Glomerular endothelial cell (primary cell): ENCODE measurements at places on chromosomes 11 and 22. TPM values are rescaled to one million over a fixed set of nuclear protein-coding genes. Genes with fewer than 3 reads are reported as not detected.

Gene FXYD2
- total RNA-seq = 3.4 and 89.7 TPM in 2 replicates

Gene MYH9
- total RNA-seq = 1,563 and 2,110 TPM in 2 replicates

Gene OR4X1
- not detected in 2 replicates for total RNA-seq

Gene SLC35E4
- total RNA-seq = 23.0 and 36.5 TPM in 2 replicates

Gene CD3G
- not detected in 2 replicates for total RNA-seq

Gene NOX4
- 37.7 and 65.5 TPM in 2 replicates for total RNA-seq

Gene CTSW
- total RNA-seq = 0.35 TPM in 1 of 2 replicates, not detected in the other

Gene OR52I1
- not detected in 2 replicates for total RNA-seq

Gene MORC2
- 20.6 and 37.3 TPM in 2 replicates for total RNA-seq

Gene FAM83F
- total RNA-seq = 0.05 and 0.18 TPM in 2 replicates

Gene RAB6A
- 182 and 235 TPM in 2 replicates for total RNA-seq

Gene KDM4E
- total RNA-seq = not detected in 2 replicates

Gene KRTAP5-4
- total RNA-seq = not detected in 2 replicates

Gene KRTAP5-1
- total RNA-seq = not detected in 2 replicates

Gene PPP6R3
- total RNA-seq = 80.6 and 86.6 TPM in 2 replicates

Gene FAT3
- 0.97 and 3.3 TPM in 2 replicates for total RNA-seq

Gene OR51D1
- total RNA-seq = not detected in 2 replicates

Gene CTTN
- 389 and 537 TPM in 2 replicates for total RNA-seq

Gene PARVG
- not detected in 2 replicates for total RNA-seq

Gene CHADL
- 0.73 and 1.3 TPM in 2 replicates for total RNA-seq

Gene CRYBB2
- total RNA-seq = 0.24 and 1.1 TPM in 2 replicates

Gene ARHGAP20
- 0.29 and 0.70 TPM in 2 replicates for total RNA-seq

Gene PKDREJ
- not detected in 2 replicates for total RNA-seq

Gene DRD2
- not detected in 2 replicates for total RNA-seq

Gene APOA5
- not detected in 2 replicates for total RNA-seq

Gene YPEL4
- total RNA-seq = 0.24 and 0.41 TPM in 2 replicates

Gene TMEM45B
- 0.35 TPM in 1 of 2 replicates, not detected in the other for total RNA-seq

Gene PSMD13
- 176 and 182 TPM in 2 replicates for total RNA-seq

Gene CLTCL1
- total RNA-seq = 2.1 and 7.8 TPM in 2 replicates

Gene WT1
- total RNA-seq = 1.1 and 1.4 TPM in 2 replicates

Gene PLEKHB1
- 0.44 and 0.58 TPM in 2 replicates for total RNA-seq

Gene OR5A1
- not detected in 2 replicates for total RNA-seq

Gene ARSA
- 59.4 and 73.5 TPM in 2 replicates for total RNA-seq

Gene IL10RA
- 0.12 and 0.78 TPM in 2 replicates for total RNA-seq

Gene CASP5
- not detected in 2 replicates for total RNA-seq

Gene ACR
- total RNA-seq = 0.76 TPM in 1 of 2 replicates, not detected in the other

Gene TSGA10IP
- not detected in 2 replicates for total RNA-seq

Gene RASGRP2
- total RNA-seq = 0.34 and 1.3 TPM in 2 replicates

Gene MUC5B
- total RNA-seq = not detected in 2 replicates

Gene CDK2AP2
- total RNA-seq = 71.9 and 77.3 TPM in 2 replicates

Gene C11orf86
- total RNA-seq = not detected in 2 replicates

Gene SMIM38
- total RNA-seq = not detected in 2 replicates

Gene ANGPTL5
- not detected in 2 replicates for total RNA-seq

Gene PDGFB
- 132 and 333 TPM in 2 replicates for total RNA-seq

Gene ANO9
- total RNA-seq = 1.2 and 2.0 TPM in 2 replicates

Gene IGLL1
- not detected in 2 replicates for total RNA-seq

Gene OR52E5
- total RNA-seq = not detected in 2 replicates

Gene PIH1D2
- total RNA-seq = 0.41 and 1.5 TPM in 2 replicates

Gene CD3E
- total RNA-seq = not detected in 2 replicates

Gene KCNE3
- 1.0 and 1.4 TPM in 2 replicates for total RNA-seq

Gene ISX
- total RNA-seq = not detected in 2 replicates

Gene FGF4
- not detected in 2 replicates for total RNA-seq

Gene CDON
- 6.1 and 7.7 TPM in 2 replicates for total RNA-seq

Gene TCF20
- total RNA-seq = 20.1 and 24.3 TPM in 2 replicates

Gene ARL14EP
- 13.3 and 30.1 TPM in 2 replicates for total RNA-seq
